ENCODE measurements at places on chromosomes 6 and 20.

DNA sequence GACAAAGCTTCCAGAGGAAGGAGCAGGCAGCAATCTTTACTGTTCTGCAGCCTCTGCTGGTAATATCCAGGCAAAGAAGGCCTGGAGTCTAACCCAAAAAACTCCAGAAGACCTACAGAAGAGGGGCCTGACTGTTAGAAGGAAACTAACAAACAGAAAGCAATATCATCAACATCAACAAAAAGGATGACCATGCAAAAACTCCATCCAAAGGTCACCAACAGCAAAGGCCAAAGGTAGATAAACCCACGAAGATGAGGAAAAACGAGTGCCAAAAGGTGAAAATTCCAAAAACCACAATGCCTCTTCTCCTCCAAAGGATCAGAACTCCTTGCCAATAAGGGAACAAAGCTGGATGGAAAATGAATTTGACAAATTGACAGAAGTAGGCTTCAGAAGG, 469.8 kb upstream of the FLRT3 start:
- DNase-seq, result no peak

GRCh38 chr6:112288475-112288874, 34.1 kb upstream of the LAMA4 start:
- no peak for DNase-seq

- no peak for DNase-seq
Observed at GRCh38 chr6:83193747-83194566, 800 bp downstream of the RWDD2A start.

DNA sequence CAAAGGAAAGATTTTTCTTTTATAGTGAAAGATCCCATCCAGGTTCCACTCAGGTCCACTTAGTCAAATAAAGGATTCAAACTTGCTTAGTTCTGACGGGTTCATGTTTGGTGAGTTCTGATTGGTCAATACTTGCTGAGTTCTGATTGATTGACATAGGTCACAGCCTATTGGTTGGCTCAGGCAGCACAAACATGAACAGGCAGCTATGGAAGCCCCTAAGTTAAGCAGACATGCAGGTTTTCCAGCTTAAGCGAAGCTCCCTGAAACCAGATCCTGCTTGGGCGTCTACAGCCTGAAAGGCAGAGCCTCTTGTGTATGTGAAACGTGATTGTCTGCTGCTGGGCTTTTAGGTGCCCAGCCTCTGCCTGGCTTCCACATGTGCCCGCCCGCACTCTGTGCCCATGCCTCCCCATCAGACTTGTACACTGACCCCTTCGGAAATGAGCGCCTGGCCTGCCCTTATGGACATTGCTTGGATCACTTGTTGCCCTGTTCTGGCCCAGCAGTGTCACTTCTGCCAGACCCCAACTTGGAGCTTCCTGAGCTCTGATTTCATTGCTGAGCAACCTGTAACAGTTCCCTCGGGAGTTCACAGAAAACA, 45.4 kb upstream of the ECI2 start:
- no peak for DNase-seq

- DNase-seq, result no peak
Observed at GRCh38 chr20:49392745-49393144, 89.7 kb downstream of the KCNB1 start.

- DNase-seq, result no peak
Observed at GRCh38 chr20:47198996-47199552, 157.4 kb downstream of the ZMYND8 start.

DNA sequence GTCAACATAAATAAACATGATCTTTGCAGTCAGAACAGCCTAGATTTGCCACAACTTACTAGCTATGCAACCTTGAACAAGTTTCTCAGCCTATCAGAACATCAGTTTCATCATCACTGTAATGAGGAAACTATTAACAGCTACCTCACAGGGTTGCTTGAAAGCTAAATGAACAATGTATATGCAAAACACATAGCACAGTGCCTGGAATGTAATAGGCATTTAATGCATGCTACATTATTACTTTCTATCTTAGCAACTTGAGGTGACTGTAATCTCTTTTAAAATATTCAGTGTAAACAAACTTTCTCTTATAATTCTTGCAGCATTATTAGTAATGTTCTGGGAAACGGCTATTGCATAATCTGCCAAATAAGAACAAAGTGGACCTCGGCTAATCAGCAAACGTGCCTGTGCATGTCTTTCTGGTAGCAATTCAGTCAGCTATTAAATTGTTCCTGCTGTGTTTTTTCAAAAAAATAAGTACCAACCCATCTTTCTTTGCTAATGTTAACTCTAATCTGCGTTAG, 61.5 kb downstream of the SYNE1 start:
- peak; percentile 59 for DNase-seq

DNA sequence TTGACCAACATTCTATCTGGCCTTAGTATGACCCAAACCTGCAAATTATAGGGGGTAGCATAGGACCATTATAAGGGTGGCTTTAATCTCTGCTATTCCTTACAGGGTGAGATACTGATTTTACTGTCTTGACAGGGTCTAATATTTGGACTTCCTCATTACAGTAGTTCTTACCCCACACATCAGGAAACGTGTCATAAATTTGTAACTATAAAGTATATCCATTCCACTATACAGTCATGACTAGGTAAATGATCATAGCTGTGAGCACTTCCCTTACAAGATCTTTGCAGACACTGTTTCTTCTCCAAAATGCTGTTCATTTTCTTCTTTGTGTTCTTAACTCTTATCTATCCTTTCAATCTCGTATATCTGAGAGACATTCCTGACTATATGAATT, 518.7 kb upstream of the RNF217 start:
- DNase-seq, result no peak
